ENCODE measurements at places on chromosomes 7 and 10.

DNA sequence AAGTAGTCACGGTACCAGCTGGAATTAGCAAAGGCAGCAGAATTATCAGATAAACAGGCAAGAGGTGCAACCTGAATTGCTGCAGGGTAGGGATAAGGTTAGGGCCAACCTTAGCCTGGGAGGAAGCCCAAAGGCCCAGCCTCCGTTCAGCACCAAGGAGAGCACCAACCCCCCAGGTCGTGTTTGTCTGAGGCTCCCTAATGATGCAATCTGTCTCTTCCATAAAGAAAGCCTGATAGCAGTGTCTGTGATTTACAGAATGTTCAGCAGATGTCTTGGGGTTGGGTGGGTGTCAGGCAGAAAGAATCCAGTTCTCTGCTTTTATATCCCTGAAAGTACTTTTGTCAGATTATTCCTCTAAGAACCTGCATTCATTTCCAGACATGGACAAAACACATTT lies 328.4 kb upstream of the AOAH start:
- DNase-seq: no peak

DNA sequence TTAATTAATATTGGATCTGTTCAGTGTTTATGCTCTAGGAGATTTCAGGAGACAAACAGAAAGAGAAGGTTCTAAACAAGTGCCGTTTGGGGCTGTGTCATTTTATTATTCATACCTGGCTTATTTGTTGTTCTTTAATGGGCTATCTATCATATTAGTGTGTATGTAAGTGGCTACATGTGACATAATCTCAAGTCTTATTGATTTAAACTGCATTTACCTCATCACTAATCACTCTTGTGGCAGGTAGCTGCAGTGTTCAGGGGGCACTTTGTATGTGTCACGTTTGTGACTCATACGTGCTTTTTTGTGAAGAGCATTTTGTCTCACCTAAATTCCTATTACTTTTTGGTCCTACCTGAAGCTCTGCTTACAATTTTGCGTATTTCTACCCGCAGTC lies 95.4 kb downstream of the EXOC4 start:
- DNase-seq: no peak

DNA sequence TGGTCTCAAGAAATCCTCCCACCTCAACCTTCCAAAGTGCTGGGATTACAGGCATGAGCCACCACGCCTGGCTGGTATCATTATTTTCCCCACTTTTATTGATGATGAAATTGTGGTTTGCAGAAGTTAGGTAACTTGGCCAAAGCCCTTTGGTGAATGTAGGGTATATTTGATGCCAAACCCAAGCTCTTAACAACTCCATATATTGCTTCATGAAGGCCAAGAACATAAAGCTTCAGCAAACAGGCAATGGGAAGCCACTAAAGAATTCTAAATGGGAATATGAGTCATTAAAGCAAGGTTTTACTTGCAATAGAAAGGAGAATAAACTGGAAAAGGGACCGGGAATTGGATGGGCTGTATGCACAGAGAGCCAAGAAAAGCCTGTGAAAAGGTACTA lies 142.7 kb downstream of the KMT2E start:
- DNase-seq: no peak

- DNase-seq: no peak
These were observed 22.9 kb downstream of the H2AZ2 start for GRCh38 chr7:44824894-44825526.

DNA sequence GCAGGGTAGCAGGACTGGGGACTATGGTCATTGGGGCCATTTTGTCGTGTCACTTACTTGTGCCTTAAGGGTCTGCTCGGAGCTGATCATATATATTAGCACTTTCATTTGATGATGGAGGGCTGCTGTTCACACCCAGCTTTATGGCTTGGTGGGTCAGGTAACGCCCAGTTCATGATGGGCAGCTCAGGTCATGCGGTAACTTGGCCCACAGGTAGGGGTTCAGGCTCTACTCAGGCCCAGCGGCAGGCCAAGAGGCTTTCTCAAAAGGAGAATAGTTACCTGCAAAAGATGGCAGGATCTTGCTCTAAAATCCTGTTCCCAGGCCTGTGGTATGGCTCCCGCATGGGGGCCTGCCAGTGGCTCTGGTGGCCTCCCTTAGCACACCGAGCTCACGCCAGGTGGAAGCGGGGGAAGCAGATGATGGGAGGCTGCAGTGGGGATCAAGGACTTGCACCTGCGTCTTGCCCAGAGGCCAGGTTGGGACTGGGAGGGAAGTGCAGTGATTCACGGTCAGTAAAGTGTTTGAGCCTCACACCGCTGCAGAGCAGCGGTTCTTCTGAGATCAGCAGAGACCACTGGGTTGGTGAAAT lies 109.5 kb downstream of the ADCY1 start:
- no peak for DNase-seq

GRCh38 chr7:1010226-1010625 lies 27.2 kb downstream of the CYP2W1 start:
- DNase-seq: no peak

DNA sequence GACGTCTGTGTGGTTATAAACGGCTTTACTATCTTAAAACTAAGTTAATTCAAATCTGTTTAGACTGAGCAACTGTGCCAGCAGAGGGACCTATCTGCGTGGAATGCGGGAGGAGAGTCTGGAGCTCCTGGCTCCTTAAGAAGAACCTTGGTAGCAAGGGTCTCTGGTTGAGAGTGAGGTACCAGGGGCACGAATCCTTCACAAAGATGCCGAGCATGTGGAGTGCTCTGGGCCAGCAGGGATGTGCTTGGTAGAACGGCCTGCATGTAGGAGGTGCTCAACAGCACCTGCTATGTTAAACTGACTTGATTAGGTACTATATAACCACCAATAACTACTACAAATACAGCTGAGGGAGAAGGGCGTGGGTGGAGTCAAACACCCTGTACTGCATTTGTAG lies 102.6 kb downstream of the VIPR2 start:
- no peak for DNase-seq

- no peak for DNase-seq
These were observed 88.6 kb downstream of the PDGFA start for GRCh38 chr7:431041-431440.

DNA sequence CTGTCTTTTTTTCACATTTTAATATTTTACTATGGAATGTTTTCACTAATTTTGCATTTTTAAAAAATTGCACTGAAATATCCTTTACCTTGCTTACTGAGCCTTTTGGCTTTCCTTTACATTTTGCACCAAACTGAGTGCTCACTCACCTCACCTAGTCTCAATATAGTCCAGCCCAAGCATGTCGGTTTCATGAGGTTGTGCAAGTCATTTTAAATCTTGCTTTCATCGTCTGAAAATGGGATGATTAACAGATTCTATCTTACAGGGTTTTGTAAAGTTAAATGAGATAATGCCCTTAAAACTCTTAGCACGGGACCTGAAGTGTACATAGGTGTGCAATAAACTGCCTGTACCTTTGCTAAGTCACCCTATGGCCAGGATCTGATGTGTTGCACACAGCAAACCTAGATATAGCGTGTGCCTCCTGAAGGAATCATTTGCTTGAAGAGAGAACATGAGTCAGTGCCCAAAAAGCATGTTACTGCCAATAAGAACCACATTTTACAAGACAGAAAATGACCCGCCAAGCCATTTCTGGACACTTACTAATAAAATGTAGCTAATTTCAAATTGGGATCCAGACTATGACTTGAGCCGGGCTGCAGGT lies 199.8 kb downstream of the JCAD start:
- DNase-seq: no peak

- no peak for DNase-seq
These were observed 3.9 kb upstream of the NMT2 start for GRCh38 chr10:15172306-15172840.

DNA sequence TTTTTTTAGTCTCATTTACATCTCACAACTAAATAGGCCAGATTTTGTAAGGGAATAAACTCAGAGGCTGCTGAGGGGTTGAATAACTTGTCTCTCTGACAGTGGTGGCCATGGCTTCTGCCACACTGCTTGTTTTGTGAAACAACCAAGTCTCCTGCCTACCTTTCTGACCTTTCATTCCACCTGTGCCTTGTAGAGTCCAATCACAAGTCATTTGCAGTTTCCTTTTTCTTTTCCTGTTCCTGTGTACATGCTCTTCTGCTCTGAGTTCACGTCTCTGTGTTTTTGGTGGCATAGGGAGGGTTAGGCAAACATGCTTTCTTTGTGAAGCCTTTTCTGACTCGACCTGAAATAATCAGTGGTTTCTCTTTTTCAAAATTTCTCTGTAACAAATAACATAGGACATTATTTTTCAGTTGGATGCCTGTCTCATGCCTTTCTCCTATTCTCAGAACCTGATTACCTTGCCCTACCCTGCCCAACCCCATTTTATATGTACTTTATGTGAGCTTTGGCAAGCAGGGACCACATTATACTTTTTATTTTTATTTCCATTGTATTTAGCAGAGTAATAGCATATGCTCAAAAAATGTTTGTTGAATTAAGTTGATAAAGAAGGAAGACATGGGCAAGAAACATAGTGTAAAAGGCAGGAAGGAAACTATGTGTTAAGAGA lies 81.7 kb downstream of the HDAC9 start:
- DNase-seq: no peak

DNA sequence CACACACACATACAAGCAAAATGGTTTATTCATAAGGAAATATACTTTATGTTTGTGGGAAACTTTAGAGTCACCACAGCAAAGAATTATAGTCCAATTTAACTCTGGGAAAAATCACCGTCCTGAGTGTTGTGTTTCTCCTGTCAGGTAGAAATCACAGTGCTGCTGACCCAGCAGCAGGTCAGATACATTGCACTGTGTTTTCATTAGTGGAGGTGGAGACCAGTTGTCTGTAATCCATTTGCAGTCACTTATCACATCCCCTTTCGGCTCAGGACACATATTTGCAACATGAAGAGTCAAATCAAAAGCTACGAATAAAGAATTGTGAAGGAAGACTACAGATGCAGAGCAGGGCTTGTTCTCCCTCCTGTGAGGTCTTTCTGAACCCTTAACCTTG lies 799.6 kb downstream of the GRM8 start:
- DNase-seq: no peak

DNA sequence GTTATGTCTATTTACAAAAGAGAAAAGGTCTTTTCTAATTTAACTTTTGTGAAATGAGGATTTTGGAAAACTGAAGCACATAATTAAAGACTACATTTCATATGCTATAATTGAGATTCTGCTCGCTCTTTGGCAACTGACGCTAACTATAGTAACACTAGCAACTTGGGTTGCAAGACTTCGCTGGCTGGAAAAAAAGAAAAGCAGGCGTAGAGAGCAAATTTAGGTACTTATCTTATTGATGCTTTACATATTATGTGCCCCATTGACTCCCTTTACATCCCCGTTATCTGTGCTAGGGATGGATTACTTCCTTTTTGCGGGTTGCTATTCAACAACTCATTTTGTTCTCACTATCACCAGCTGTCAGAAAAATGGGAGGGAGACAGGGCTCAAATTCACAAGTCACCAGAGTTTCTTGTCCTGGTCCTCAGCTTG lies 10.5 kb downstream of the SEMA3C start:
- DNase-seq: no peak

GRCh38 chr10:51073453-51074237 lies 642 bp upstream of the PRKG1 start:
- no peak for DNase-seq

- no peak for DNase-seq
These were observed 3.6 kb downstream of the CCDC71L start for GRCh38 chr7:106657085-106657991.

- DNase-seq: no peak
These were observed at the start of gene VSTM4 for GRCh38 chr10:49115015-49115795. Gene VSTM4, minus strand, starts transcription at chr10:49115522. Its CDS starts 37 bp downstream, at chr10:49115485.

DNA sequence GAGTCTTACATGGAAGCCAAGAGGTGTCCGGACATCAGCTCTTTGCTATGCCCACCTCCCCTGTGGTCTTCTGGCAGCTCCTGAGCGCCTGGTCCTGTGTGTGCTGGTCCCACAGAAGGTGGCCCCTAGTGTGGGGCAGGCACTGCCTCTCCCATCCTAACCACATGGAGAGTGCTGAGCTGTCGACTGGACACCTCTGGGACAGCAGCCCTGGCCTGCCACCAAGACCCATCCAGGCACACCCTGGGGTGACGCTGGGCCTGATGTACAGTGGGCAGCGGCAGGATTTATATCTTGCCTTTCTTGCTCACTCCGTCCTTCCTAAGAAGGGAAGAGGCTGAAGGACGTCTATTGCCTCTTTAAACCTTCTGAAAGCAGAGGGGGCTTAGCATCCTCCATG lies 98.7 kb downstream of the EBF3 start:
- no peak for DNase-seq

DNA sequence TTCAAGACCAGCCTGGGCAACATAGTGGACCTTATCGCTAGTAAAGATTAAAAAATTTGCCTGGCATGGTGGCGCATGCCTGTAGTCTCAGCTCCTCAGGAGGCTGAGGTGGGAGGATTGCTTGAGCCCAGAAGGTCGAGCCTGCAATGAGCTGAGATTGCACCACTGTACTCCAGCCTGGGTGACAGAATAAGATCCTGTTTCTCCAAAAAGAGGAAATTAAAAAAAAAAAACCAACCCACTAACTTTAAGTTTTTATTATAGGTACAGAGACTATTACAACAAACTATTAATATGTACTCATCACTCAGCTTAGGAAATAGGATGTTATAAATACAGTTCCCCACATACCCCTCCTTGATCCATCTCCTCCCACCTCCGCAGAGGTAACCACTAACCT lies 30.2 kb downstream of the DHTKD1 start:
- no peak for DNase-seq

GRCh38 chr10:128631801-128632241 lies 505.6 kb upstream of the MKI67 start:
- no peak for DNase-seq

- DNase-seq: no peak
These were observed 460.0 kb upstream of the NRP1 start for GRCh38 chr10:33794460-33794859.

GRCh38 chr7:118735441-118735840 lies 510.9 kb downstream of the ANKRD7 start:
- no peak for DNase-seq

- no peak for DNase-seq
These were observed 1.4 kb downstream of the FAM3C start for GRCh38 chr7:121394709-121395140.

DNA sequence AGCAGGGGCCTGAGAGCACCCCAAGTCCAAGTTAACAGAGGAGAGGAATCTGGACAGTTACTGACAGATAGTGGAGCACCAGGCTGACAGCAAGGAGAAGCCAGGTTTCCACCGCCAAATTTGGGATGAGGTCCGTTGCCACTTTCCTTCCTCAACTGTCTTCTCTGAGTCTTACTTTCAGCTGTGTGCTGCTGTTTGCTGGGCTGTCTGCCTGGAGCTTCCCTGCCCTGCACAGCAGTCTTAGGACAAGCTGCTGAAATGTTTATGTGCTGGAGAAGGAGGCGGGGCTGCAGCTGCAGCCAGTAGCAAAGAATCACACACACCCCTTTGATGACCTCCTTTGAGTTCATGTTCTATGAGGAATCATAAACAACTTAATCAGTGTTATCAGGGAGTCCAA lies 17.4 kb upstream of the CYP3A7 start:
- no peak for DNase-seq

GRCh38 chr10:14625765-14626525 lies 148.8 kb downstream of the FAM107B start:
- DNase-seq: no peak

GRCh38 chr10:16184096-16184597 lies 252.7 kb upstream of the PTER start:
- no peak for DNase-seq

All from substantia nigra (tissue), 51 donors.